ENCODE measurements at places on chromosomes 13 and 19. TPM values are rescaled to one million over a fixed set of nuclear protein-coding genes. Genes with fewer than 3 reads are reported as not detected.

ITGBL1 gene
- 1.5 TPM for total RNA-seq

WDR62 gene
- total RNA-seq, result 26.8 TPM

ZNF154 gene
- not detected for total RNA-seq

PTH2 gene
- not detected for total RNA-seq

MEIS3 gene
- total RNA-seq, result 41.6 TPM

CLEC4M gene
- not detected for total RNA-seq

ATP8B3 gene
- 3.6 TPM for total RNA-seq

KIRREL2 gene
- 0.52 TPM for total RNA-seq

DDX49 gene
- 27.6 TPM for total RNA-seq
